ENCODE measurements at places on chromosomes 2 and 18.

- no peak for DNase-seq
Measured at GRCh38 chr2:28357055-28357454, 35.6 kb upstream of the FOSL2 start.

- no peak for DNase-seq
Measured at GRCh38 chr18:22567794-22568193, 150.1 kb upstream of the CTAGE1 start.

GRCh38 chr2:9984217-9984739 is 32.8 kb downstream of the GRHL1 start:
- DNase-seq, result peak; percentile 57

GRCh38 chr2:188570370-188570769 is 278.7 kb downstream of the GULP1 start:
- DNase-seq, result no peak

- DNase-seq, result no peak
Measured at GRCh38 chr2:238403632-238404405, 22.9 kb upstream of the ASB1 start.

GRCh38 chr2:64602436-64602835 is 51.3 kb downstream of the SERTAD2 start:
- DNase-seq, result no peak

GRCh38 chr2:42768706-42769256 is 4.8 kb upstream of the OXER1 start:
- no peak for DNase-seq

GRCh38 chr2:154699575-154699930 is 1.1 kb downstream of the KCNJ3 start:
- DNase-seq, result no peak

- no peak for DNase-seq
Measured at GRCh38 chr2:216545359-216545758, 46.7 kb downstream of the RPL37A start.

DNA sequence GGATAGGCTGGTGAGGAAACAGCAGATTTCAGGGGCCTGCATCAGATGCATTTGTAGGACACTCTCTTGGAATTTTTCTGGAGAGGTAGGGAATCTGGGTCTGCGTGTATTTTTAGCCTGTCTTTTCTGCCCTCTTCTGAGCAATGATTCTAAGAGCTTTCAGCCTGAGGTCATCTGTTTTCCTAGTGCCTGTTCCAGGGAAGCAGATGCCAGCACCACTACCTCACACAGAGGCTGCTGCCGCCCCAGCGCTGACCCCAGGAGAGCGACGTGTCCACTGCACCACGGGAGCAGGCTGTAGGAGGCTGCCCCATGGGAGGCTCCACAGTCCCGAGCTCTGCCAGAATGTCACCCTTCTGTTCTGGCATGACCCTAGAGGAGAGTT is 316.5 kb downstream of the CYP26B1 start:
- DNase-seq, result no peak

DNA sequence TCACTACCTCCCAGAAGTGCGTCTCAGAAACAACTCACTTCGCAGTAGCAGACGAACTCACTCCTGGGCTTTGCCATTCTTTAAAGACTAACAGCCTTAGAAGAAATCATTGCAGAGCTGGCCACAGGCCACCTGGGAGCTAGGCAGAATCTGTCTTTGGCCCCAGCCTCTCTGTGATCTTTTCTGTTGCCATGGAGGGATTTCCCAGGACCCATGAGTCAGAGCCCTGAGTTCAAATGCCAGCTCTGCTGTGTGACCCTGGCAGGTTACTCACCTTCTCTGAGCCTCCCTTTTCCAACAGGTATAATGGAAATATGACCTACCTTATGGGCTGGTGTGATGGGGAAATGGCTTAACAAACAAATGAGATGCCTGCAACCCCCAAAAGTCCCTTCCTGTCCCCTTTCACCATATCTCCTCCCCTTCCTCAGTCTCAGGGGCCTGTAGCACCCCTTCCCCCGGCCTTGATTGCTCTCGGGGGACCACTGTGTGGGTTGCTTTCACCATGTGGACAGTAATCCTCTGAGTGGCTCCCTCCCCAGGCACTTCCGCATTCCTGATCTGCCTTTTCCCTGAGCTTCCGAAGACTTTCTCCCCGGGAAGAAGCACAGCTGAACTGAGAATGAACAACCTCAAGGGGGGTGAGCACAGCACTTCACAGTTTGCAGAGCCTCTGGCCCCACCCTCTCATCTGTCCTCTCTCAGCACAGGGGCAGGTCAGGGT is 34.0 kb upstream of the SLC66A3 start:
- no peak for DNase-seq

DNA sequence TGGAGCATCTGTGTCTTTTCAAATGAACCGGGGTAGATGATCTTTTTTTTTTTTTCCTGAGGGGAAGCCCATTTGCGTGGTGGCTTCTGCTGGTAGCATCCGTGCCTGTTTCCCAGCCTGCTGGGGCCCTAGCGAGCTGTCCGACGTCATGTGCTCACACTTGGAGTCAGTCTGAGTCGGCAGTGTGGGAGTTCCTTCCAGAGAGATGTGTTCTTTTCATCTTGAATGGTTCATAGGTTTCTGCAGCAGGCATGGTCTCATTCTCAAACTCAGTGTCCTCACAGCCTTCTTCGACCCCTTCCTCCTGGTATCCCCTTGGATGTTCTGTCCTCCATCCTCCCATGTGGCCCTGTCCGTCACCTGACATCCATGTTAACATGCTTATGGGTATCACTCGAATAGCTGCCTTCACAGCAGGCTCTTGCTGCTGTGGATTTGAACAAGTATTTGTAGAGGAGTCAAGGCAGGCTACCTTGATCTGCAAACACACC is 51.0 kb downstream of the LDLRAD4 start:
- no peak for DNase-seq

GRCh38 chr2:99770876-99771275 is 281.1 kb upstream of the REV1 start:
- DNase-seq, result no peak

GRCh38 chr2:25690058-25690457 is 16.7 kb upstream of the DTNB start:
- no peak for DNase-seq

- DNase-seq, result no peak
Measured at GRCh38 chr2:76668279-76668678, 853.9 kb downstream of the LRRTM4 start.

DNA sequence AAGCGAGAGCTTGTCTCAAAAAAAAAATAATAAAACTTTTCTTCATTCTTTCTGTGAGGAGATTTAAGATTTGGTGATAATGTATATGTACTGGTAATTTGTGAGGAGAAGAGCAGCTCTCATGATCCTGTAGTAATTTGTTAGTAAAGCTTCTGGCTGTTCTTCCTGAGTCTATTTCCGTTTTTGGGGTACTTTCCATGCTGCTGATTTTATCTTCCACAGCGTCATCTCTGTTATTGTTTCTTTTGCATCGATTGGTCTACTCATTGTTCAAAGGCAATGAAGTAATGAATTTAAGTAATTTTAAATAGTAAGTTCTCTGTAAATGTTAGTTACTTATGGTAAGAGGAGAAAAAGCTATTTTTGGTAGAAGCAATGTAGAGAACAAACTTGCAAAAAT is 12.0 kb downstream of the NDUFAF7 start:
- no peak for DNase-seq
